NCI-H1930 (cell line): ENCODE measurements at places on chromosomes 7 and 10.

GRCh38 chr7:103141753-103142404 lies 7.0 kb downstream of the NAPEPLD start:
- no peak for DNase-seq

- DNase-seq: no peak
Observed at GRCh38 chr7:158160199-158160598, 427.4 kb downstream of the PTPRN2 start.

- no peak for DNase-seq
Observed at GRCh38 chr10:86759073-86759672, 2.8 kb downstream of the BMPR1A start.

DNA sequence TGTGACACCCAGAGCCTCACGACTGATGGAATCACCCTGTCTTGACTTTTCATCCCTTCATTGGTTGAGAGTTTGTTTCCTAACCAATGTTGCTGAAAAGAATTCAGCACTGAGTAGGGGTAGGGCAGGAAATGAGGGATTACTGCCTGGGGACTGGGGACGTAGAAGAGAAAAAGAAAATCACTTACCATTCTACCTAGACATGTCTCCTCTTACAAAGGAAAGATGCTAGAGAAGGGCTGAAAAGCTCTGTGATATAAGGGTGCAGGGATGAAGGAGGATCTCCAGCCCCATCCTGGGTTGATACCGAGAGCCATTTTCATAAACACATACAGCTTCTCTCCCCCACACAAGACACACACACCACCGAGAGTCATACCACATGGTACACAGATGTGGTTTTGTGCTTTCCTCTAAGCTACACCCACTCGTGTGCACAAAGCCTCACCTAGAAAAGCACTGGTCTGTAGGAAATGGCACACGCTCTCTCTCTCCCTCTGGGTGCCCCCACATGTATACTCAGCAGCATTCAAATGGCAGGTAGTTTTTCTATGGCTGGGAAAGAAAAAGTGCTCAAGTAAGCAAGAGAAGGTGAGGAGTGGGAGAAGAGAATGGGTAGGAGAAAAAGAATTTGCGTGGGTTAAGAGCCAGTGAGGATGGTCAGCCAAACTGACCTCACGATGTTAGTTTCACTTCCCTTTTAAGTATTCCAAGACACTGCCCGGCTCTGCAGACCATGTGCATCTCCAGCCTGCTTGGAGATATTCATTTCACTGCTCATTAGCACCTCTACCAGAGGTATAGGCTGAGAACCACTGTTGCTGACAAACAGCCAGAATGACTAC lies 85.8 kb downstream of the CALD1 start:
- no peak for DNase-seq

GRCh38 chr10:109928475-109928891 lies 5.2 kb upstream of the XPNPEP1 start:
- no peak for DNase-seq

DNA sequence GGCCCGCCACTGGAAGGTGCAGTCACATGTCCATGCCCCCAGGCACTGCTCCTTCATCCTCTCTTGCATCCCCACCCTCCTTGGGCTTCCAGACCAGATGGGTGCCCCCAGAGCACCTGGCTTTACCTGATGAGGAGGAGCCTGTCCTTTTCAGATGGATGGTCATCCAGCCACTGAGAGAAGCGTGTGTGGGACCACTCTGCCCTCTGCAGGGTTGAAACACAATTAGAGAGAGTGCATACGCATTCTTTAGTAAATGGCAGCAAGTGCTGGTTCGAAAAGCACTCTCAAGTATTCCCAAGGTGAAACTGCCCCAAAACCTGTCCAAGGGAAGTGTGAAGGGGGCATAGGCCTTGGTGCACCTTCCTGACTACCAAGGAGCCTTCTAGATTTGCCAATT lies 41.6 kb downstream of the HBP1 start:
- no peak for DNase-seq
